ENCODE measurements at places on chromosomes 16 and 17.

DNA sequence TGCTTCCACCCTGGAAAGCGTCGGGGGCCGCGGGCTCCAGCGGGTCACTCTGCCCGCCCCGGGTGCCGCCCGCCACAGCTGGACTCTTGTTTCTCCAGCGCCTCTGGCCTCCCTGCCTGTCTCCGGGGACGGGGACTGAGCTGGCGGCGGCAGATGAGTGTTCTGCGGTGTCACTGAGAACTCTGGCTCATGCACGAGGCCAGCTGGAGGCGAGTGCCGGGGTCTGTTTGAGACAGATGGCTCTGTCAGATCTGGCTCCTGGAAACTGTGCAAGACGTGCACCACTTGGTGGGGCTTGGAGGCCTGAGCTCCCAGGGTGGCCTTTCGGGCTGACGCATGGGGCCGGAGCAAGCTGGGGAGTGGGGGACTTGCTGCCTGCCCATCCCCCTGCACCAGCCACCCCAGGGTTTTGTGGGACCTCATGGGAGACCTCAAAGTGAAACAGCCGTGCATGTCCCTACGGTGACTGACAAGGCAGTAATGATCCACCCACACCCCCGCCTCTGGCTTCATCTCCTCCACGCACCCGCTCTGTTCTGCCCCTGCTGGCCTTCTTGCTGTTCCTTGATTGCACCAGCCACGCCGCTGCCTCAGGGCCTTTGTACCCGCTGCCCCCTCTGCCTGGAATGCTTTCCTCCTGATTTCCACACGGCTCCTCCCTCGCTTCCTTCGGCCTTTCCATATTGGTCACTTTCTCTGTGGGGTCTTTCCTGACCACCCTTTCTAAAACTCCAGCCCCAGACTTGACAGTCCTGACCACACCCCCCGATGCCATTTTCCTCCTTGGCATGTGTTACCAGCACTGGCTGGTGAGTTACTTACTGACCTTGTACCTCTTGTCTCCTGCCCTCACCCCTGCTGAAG, 174.9 kb upstream of the CIBAR2 start:
- DNase-seq, result no peak

DNA sequence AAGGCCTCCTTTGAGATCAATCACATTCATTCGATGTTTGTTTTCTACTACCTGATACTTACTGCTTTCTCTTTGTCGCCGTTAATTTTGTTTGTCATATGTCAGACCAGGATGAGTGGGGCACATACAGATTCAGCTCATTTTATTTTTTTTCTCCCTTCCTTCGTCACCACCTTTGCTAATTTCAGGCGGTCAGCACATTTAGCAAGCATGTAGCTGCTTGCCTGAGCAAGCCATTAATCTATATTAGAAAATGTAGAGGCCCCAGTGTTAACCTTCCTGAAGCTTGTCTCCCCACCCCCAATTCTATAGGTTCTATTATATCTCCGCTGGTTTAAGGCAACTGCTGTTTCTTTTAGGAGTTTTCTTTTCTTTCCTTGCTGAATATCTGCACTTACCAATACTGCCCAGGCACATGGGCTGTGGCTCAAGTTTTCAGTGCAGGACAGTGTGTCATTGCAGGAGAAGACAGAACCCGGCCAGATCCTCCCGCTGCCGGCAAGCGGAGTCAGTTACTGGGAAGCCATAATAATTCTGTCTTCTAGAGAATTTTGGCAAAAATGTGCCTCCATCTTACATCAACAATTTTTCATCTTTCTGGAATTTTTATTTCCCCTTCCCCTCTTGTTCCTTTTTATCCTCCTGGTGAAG, 714.3 kb downstream of the WWOX start:
- no peak for DNase-seq

GRCh38 chr16:4293822-4294457, 21.1 kb upstream of the TFAP4 start:
- DNase-seq, result no peak

DNA sequence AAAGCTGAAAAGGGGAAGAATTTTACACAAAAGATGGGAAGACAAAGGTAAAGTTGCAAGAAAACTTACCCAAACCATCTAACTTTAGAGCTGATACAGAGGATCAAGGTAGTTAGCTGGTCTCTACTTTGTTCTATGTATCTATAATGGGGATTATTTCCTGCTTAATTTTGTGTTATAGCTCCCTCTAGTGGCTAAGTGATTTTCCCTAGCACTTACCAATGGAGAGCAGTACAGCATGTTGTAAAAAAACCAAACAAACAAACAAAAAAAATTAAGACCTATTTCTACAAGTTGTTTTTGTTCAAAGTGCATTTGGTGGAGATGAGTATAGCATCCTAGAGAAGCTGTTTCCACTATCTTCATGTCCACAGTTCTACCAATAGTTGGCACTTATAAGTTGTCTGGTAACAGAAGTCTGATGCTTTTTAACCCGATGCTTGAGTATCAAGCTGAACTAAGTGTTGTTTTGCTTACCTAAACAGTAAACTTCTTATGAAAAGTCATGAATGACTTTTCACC, 7.5 kb downstream of the SRSF1 start:
- DNase-seq, result no peak

GRCh38 chr17:68457168-68457538, at the start of gene WIPI1:
Gene WIPI1 (minus strand): TSS chr17:68457496. CDS start chr17:68457421, 75 bp downstream.
- DNase-seq, result no peak

DNA sequence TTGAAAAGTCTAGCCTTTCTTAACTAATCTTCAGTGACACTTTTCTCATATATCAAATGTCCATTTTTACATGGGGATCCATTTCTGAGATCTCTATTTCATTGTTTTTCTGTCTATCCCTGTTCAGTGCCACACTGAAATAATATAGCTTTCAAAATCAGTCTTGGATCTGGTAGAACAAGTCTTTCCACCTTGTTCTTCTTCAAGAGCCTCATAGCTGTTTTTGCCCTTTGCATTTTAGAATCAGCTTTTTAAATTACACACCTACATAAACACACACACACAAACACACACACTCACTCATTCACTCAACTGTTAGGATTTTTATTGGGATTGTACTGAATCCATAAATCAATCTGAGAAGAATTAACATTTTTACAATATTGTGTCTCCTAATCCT, 19.2 kb downstream of the GSDMB start:
- DNase-seq, result no peak

- DNase-seq, result no peak
Measured at GRCh38 chr16:269061-269796, 6.5 kb downstream of the RGS11 start.
